Thoracic aorta (tissue), 2 donors: ENCODE measurements at places on chromosomes 7 and 10. TPM values are rescaled to one million over a fixed set of nuclear protein-coding genes. Genes with fewer than 3 reads are reported as not detected.

- no peak for DNase-seq
These were observed 370.5 kb downstream of the ACTR3B start for GRCh38 chr7:153130052-153130451.

DNA sequence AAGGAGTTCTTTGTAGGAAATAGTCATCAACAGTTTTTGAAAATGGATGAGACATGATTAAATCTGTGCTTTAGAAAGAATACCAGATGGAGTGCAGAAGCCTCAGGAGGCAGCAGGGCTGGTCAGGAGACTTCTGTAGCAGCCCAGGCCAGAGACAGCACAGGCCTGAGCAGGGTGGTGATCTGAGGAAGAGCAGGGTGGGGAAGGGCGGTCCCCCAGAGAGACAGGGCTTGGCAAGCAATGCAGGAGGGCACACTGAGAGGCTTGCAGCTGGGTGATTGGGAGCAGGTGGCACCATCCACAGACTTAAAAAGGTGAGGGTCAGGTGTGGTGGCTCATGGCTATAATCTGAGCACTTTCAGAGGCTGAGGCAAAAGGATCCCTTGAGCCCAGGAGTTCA, 4.3 kb upstream of the SMKR1 start:
- DNase-seq, result no peak

CALHM1 gene
- not detected for total RNA-seq

LIPN gene
- not detected for total RNA-seq
